LHCN-M2 (cell line): ENCODE measurements at places on chromosomes 4 and X.

DNA sequence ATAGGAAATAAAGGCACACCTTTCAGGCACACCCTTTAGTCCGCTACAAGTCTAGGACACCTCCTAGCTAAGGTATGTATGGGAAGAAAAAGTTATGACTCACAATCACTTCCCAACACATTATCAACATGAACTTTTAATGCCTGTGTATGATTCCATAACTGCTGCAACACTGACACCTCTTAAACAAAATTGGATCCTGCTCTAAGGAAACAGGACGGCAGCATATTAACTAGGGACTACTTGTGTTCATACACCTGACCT is 2.4 kb upstream of the PPP3CA start:
- no peak for DNase-seq

DNA sequence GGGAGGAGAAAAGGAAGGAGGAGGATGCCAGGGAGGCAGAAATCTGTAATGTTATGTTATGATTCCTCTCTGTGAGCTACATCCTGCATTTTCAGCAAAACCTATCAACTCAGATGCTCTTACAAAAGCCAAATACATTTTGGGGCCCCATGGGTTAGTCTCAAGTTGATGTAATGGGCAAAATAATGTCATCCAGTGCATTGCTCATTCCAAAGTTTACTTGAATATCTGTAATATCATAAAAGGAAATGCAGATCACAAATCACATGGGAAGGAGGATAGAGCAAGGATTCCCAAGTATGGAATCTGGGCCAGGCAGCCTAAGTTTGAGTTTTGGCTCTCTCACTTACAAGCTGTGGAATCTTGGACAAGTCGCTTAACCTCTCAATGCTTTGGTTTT is 74.9 kb upstream of the SOD3 start:
- no peak for DNase-seq

- no peak for DNase-seq
Measured at GRCh38 chr4:89725268-89725667, 111.7 kb downstream of the SNCA start.

DNA sequence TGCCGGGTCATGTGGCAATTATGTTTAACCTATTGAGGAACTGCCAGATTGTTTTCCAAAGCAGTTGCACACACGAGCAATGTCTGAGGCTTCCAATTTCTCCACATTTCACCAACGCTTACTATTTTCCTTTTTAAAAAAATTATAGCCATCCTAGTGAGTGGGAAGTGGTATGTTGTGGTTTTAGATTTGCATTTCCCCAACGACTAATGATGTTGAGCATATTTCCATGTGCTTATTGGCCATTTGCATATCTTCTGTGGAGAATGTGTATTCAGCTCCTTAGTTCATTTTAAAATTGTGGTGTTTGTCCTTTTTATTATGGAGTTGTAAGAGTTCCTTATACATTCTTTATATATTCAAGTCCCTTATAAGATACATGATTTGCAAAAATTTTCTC is 60.2 kb downstream of the MTMR1 start:
- DNase-seq, result no peak

- DNase-seq, result no peak
Measured at GRCh38 chr4:25658357-25658771, 2.7 kb downstream of the SLC34A2 start.

DNA sequence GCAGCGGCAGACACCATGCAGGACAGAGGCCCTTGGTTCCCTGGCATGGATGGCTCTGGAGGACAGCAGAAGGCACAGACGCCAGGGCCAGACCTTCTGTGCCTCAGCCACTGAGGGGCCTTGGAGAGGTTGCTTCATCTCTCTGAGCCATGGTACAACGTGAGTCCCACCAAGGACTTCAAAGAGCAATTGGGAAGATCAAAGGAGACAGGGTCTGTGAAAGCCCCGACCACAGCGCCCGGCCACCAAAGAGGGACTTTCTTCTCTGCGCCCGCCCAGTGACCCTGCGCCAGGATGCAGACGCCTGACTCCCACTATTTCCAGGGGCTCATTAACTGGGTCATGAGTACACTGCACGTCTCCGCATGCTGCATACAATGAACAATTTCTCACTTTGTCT is 174.0 kb downstream of the AFAP1 start:
- no peak for DNase-seq

GRCh38 chr4:128550060-128550459 is 259.4 kb upstream of the JADE1 start:
- DNase-seq, result no peak

DNA sequence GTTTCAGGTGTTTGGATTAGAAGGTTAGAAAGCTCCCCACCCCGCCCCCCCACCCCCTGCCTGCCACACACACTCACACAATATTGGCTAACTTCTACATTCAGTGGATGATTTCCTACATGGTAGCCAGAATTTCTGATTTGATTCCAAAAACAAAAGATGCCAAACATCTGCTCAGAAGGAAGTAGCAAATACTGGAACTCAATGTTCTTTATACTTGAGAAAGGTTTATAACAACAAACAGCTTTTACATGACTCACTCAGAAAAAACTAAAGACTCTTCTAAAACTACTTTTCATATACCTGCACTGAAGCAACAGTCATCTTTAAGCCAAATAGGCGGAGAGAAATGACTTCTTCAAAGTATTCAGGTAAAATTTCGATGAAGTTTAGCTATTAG is 750.5 kb upstream of the POU3F4 start:
- peak; percentile 83 for DNase-seq

GRCh38 chrX:38320819-38321218 is 6.5 kb downstream of the RPGR start:
- no peak for DNase-seq

DNA sequence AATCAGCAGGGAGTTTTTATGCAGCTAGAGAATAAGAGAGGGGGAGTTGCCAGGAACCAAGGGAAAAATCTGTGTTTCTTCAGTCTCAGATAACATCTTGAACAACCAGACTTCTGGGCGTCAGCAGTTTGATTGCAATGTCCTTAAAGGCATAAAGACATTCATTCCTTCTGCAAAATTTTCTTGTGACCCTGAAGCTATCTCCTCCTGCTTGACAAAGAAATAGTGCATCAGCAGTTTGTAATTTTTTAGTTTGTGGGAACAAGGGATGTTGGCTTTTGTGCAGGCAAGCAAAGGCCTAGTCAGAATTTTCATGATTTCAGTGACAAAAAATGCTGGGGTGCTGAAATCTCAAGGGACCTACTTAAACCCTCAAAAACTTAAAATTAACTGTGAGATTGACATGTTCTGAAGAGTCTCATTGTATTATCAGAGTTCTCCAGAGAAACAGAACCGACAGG is 125.8 kb upstream of the UNC5C start:
- DNase-seq, result no peak

DNA sequence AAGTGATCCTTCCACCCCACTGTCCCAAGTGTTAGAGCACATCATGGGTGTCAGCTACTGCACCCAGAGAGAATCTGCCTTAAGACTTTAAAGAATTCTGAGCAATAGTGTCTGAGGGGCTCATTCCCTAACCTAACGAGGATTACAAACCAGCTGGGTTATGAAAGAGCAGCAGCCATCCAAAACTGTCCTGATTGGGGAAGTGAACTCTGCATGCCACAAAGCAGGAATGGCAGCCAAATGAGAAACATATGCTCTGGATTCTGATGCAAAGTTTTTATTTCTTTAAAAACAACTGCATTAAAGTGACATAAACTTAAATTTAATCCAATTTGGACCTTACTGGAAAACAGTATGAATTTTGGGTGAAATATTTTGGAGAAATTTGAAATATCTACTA is 103.2 kb downstream of the ANXA3 start:
- no peak for DNase-seq

DNA sequence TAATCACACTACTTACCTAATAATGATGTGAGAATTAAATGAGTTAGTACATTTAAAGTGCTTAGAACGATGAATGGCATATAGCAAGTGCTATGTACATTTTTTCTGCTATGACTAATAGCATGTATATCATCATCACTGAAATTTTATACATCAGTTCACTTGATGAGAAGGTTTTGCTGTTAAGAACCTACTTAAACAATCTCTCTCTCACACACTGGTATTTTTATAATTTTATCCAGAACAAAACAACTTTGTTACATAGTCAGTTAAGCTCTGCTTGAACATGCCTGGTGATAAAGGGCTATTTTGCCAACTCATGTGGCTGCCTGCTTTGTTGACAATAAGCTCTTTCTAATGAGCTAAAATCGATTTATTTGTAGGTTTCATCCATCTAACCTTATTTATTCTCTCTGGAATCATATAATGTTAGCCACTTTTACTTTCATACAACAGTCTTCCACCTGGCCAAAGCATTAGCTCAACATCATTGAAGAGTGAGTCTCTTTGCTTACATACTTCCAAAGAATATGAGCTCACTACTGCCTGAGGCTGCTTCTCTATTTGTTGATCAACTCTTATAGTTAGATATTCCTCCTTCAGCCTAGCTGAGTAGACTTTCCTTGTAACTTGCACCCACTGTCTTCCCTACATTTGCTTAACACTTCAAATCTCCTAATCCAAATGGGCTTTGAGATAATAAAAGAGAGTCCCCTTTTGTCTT is 372.7 kb upstream of the BOD1L1 start:
- no peak for DNase-seq

GRCh38 chrX:54089191-54089590 is 44.9 kb upstream of the PHF8 start:
- DNase-seq, result no peak

DNA sequence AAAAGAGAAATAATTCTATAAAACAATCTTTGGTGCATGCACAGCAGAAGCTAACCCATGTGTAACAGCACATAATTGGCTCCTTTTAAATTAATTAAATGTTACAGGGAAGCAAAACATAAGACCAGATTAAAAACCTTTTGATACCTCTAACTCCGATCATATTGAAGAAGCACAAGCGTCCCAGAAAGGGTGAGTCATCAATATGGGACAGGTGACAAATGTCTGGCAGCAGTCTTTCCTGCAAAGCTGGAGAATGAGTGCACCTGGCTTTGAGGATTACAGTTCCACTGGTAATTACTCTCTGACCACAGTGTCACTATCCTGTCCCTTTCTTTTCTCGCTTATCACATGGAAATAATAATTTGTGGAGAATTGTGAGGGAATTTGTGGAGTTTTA is 94.6 kb downstream of the FAM9B start:
- DNase-seq, result no peak

DNA sequence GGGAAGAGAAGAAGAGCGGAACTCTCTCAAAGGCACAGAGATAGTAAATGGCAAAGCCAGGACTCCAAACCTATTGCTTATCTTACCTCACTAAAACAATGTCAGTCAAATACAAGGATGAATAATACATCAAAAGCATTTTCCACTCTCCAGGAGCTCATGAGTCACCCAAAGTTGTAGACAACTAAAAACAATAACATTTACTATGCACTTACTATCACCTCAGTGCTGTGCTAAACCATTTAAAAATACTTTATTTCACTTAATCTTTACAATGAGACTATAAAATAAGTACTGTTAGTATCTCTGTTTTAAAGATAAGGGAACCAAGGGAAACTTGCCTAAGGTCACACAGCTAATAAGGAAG is 163.2 kb upstream of the SPANXC start:
- peak; percentile 38 for DNase-seq

DNA sequence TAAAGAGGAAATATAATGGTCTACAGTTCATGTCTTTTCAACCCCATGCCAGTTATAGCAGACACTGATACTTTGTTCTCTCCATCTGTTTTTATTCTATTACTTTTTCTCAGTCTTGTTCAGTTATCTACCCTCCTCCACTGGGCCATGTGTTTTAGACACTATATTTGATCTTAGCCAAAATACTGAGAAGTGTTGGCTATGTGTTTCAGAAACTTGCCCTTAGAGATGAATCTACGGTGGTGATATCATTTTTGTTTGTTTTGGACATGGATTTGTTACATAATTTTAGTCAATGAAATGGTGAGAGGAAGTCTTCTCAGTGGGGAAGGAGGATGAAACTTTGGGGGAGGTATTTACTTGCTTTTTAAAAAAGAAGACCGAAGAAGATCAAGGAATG is 211.5 kb upstream of the DDX53 start:
- no peak for DNase-seq

GRCh38 chrX:2664502-2664901 is 26.6 kb upstream of the CD99 start:
- peak; percentile 31 for DNase-seq
